ENCODE measurements at places on chromosomes 5 and 9. TPM values are rescaled to one million over a fixed set of nuclear protein-coding genes. Genes with fewer than 3 reads are reported as not detected.
A peak's percentile ranks its signal among the peaks of the same experiment; 100 is the strongest.

DNA sequence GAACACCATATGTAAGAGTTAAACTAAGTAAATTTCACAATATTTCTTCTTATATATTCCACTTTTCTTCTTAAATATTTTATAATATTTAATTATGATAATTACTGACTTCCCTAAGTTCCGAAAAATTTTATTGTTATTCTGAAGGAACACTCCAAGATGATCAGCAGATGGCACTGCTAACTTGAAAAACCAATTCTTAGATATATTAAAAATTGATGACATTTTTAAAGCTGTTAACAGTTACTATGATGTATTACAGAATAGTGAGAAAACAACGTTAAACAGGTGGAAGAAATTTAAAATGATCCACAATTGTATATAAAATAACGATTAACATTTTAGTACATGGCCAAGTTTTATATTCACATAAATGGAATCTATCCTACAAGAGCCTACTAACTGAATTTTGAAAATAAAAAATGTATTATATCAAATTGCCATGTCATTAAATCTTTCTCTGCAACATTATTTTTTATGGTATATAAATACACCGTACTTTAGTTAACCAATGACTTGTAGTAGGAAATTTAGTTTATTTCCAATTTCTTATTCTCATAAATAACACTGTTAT lies 30.1 kb upstream of the MUSK start:
- no peak for DNase-seq

DNA sequence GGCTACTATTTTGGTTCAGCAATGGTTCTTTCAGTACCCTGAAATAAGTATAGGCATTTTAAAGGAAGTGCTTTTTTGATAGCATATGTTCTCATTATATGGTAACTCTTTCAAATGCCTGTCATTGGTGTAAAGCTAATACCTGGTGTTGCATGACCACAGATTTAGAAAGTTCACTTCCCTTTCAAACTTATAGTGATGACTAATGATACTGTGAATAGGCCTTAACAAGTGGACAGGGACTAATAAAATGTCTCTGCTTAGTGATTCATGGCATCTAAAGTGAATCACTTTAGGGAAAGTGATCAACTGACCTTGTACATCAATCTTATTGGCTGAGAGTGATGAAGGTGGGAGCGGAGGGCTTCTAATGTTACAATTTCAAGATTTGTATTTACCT lies 21.6 kb downstream of the MRPL22 start:
- no peak for DNase-seq

DNA sequence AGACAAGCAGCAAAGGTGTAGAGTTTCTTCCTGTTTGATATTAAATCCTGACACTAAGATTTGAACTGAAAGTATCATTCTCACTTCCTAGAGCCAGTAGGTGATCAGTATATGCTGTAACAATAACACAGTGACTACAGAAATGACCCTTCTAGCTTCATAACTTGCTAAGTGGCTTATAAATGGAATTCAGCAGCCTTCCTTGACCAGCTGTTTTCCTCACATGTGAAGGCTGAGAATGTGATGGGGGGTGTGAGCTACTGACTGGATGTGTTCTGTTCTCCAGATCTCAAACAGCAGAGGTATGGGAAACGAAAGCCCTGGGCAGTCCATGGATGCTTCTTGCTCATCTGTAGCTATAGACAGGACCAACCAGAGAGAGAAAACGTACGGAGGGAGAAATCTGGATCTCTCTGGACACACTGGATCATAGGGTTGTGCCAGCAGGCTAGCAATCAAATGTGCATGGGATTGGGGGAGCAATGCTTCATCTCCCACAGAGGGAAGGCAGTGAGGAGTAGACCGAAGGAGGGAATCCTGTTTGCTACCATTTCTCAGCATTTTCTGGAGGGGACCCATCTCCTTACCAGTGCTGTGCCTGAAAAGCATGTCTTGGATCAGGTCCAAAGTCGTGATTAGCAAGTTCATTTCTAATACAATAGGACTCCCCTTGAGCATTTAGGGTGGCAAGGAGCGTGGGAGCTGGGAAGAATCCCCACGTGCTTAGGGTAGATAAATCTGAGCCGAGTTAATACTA lies 39.4 kb downstream of the TNFAIP8 start:
- peak; percentile 53 for DNase-seq

- DNase-seq: no peak
Measured at GRCh38 chr5:178674334-178674733, 47.5 kb upstream of the CLK4 start.

GRCh38 chr5:91114658-91115057 lies 268.5 kb downstream of the ARRDC3 start:
- no peak for DNase-seq

GRCh38 chr9:87502391-87503221 lies 4.9 kb downstream of the DAPK1 start:
- DNase-seq: no peak

GRCh38 chr5:58674070-58674469 lies 91.2 kb downstream of the RAB3C start:
- no peak for DNase-seq

DNA sequence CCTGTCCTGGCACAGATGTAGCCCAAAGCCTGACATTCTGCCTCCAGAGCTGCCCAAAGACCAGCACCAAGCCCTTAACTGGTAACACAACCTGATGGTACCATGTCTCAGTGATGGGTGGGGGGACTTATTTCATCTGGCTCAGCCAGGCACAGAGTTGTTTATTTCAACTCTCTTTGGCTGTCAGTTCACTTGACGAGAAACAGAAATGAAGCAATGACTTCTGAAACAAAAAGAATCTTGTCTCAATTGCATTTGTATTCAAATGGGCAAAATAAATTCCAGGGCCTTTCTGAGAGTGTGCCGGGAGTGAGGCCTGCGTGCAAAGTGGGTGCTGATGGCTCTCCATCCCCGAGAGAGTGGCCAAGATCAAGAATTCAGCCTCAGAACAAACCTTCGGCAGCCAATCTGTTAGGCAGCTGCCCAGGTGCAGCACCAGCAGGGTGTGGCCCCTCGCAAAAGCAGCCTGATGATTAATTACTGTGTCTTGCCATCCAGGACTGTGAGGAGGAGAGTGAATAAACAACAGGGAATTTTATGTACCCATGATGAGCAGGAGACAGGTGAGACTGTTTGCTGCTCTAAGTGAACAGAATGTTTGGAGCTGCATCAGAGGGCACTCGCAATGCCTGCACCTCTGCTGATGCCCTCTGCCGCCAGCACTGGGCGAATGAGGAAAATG lies 238.0 kb downstream of the HSPA4 start:
- no peak for DNase-seq

DNA sequence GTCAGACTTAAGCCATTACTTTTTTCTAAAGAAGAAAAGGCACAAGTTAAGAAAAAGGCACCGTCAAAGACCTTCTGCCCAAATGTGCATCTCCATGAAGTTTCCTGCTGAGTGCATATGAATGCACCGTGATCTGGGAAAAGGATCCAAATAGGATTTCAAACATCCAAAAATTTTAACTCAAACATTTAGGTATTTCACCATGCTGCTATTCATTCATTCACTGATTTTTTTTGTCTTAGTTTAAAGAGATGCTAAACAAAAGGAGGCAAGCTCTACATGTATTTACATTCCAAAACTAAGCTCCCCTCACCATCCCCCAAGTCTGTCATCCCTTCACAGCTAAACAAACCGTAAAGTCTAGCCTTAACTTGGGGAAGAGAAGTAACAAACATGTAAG lies 291.9 kb downstream of the ARL15 start:
- DNase-seq: no peak

GRCh38 chr5:40405230-40405629 lies 274.5 kb upstream of the PTGER4 start:
- no peak for DNase-seq

GRCh38 chr5:150139334-150139733 lies 16.3 kb downstream of the PDGFRB start:
- no peak for DNase-seq

DNA sequence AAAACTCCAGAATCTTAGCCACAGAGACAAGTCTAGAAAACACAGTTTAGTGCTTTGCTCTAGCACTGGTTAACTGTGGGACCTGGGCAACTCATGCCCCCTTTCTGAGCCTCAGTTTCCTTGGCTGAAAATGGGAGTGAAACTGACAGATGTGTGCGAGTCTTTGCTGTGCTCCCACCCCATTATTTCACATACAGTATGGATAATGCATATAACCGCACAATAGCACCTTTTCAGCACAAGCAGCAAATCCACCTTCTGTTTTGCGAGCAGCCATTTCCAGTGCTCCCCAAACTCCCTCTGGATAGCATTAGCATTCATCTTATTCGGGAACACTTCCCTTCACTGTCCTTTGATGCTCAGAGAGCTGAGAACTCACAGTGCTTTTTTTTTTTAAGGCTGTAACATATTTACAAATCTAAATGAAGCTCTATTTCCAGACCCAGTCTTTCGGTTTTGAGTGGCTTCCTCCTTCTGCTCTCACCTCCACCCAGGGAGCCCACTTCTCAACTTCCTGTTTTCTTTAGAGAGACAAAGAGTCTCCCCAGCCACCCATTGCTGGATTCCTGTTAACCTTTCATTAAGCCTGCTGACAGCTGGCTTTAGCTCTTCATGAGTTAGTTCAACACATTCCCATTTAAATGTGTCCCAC lies 49.2 kb downstream of the TIMD4 start:
- DNase-seq: peak; percentile 68

- DNase-seq: no peak
Measured at GRCh38 chr9:98577446-98577845, 131.3 kb downstream of the GABBR2 start.

DNA sequence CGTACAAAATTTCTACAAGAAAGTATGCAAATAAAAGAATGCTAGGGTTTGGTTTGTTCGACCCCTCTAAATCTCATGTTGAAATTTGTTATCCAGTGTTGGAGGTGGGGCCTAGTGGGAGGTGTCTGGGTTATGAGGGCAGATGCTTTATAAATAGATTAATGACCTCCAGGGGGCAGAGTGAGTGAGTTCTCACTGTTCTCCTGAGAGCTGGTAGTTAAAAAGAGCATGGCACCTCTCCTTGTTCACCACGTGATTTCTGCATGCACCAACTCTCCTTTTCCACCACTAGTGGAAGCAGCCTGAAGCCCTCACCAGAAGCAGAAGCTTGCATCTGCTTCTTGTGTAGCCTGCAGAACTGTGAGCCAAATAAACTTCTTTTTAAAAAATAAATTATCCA lies 50.4 kb upstream of the FAM170A start:
- DNase-seq: no peak

- DNase-seq: no peak
Measured at GRCh38 chr5:35780236-35780635, 76.5 kb upstream of the IL7R start.

- no peak for DNase-seq
Measured at GRCh38 chr5:12885018-12885417, 980.8 kb upstream of the CTNND2 start.

Gene ZFP2
- not detected for total RNA-seq

Data from GM12878 (cell line).